ENCODE measurements at places on chromosomes 1 and 21. TPM values are rescaled to one million over a fixed set of nuclear protein-coding genes. Genes with fewer than 3 reads are reported as not detected.

The CD58 gene
- 8.1 TPM for total RNA-seq

GRCh38 chr21:14600569-14601297, 54.6 kb upstream of the SAMSN1 start:
- no peaks in the 10 kb centered on the region for H3K36me3 ChIP-seq
- H3K4me1 ChIP-seq, result peaks cover 19% of the 10 kb centered on the region
- no peak for DNase-seq
- H3K4me3 ChIP-seq, result no peak overlapping the region

DNA sequence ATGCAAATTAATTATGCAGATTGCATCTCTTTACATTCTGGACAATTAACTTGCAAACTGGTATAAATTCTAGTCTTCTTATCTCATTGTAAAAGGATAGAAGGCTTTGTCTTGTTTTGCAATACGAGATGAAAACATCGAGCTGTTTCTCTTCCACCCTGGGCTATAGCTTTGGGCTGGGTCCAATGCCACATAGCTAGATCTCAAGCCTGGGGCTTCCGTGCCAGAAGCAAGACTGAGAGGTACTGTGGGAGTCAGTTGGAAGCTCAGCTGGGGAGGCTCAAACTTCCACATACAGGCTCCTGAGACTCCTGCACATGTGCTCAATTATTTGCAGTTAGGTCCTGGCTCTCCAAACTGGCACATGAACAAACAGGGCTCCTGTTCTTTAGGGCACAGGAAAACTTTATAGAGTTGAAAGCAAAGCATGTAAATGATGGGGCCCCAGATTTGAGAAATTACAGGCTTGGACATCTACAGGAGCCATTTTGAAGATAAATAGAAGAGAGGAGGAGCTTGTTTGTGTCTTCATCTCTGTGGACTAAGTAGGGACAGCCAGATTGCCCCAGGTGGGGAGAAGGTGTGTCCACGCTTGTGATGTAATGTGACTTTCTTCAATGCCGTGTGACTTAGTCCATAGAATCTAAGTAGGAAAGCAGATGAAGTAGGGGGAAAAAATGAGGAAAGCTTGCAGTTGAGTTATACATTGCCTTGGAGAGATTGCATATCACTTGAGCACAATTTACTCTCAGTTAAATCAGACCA, 65.9 kb upstream of the SIPA1L2 start:
- peaks cover 11% of the 10 kb centered on the region for H3K27me3 ChIP-seq
- no peaks in the 10 kb centered on the region for H3K36me3 ChIP-seq
- H3K4me1 ChIP-seq, result no peaks in the 10 kb centered on the region
- no peak overlapping the region for H3K4me3 ChIP-seq
- no peak overlapping the region for H3K27ac ChIP-seq
- DNase-seq, result no peak

DNA sequence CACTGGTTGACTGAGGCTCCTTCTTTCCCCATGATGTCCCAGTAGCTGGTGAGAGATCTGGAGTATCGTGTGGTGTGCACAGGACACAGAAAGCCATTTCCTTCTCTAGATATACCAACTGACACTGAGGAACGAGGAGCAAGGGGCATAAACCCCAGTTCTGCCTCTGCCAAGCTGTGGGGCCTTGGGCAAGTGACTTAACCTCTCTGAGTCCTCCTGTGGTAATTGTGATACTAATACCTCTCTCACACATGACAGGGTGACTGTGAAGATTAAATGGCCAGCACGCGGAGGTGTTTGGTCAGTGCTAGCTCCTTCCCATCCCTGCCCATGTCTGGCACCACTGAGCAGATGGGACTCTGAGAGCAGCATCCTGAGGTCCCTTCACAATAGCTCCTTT, 26.3 kb upstream of the TCEA3 start:
- H3K4me3 ChIP-seq, result no peak overlapping the region
- no peak overlapping the region for H3K27ac ChIP-seq
- no peaks in the 10 kb centered on the region for H3K36me3 ChIP-seq
- no peak for DNase-seq

- no peaks in the 10 kb centered on the region for H3K27me3 ChIP-seq
- DNase-seq, result no peak
These were observed 56.2 kb downstream of the SFPQ start for GRCh38 chr1:35136780-35137179.
